ENCODE measurements at places on chromosomes 12 and 14.

GRCh38 chr12:47734725-47735480, 9.6 kb upstream of the ENDOU start:
- no peak for DNase-seq

DNA sequence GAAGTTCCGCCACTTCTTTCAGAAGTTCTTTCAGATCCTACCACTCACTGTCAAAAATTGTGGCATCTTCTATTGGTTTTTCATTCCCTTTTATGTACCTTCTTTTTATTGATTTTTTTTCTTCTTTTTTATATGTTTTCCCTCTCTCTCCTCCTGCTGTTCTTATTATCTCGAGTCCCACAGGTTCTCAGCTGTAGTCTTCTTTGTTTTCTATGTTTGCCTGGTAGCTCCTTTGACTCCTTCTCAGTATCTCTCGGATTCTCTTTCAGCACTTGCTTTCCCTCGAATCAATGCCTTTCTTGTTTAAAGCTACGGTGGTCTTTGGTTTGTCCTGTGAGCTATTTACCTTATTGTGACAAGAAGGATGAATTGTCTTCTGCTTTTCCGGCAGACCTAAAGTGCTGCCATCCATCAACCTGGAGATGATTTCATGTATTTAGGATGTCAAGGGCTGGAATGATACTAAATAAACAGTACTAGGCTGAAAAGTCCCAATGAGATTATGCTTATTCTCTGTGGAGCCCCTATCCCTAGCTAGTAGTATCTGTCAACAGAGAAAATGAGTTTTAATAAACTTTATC, 541.7 kb downstream of the NOVA1 start:
- no peak for DNase-seq

DNA sequence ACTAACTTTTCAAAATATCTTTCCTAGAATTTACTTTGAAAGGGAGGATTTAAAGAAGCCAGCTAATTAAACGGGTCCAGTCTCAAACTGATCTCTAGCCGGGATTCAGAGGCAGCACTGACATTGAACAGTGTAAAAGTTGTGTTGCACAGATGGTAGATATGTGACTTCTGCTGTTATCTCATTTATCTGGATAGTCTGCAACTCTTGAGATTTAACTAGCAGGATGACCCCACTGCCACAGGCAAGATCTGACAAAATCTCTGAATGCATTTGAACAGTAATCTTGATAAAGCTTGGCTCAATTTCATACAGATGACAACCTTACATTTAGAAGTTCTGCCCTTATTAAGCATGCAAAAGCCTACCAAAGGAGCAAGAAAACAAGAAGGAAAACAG, 138.0 kb upstream of the CPNE8 start:
- DNase-seq: no peak

DNA sequence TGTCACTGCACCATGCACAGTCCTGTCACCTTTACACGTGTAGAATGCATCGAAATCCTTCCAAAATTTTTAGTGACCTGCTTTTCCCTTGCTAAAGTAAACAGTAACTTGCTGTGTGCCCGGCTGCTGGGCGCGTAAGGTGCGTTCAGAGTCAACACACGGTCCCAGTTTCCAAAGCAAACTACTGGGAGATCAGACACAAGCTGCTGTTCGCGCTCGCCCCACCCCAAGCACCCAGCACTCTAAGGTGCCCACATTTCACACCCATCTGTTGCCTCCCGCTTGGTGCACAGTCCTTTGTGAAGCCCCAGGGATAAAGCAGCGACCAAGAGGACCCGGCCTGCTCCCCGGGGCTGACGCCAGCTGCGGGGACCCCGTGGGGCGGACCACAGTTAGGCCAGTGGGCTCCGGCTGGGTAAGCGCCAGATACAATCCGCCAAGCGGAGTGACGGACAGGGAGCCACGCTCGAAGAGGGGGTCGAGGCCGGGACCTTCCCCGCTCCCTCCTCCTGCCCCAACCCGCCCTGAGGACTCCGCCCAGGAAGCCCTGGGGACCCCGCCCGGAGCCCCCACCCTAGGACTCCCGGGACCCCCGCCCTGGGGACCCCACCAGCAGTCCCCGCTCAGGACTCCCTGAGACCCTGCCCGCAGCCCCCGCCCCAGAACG, 633 bp downstream of the STX2 start:
- DNase-seq: no peak

DNA sequence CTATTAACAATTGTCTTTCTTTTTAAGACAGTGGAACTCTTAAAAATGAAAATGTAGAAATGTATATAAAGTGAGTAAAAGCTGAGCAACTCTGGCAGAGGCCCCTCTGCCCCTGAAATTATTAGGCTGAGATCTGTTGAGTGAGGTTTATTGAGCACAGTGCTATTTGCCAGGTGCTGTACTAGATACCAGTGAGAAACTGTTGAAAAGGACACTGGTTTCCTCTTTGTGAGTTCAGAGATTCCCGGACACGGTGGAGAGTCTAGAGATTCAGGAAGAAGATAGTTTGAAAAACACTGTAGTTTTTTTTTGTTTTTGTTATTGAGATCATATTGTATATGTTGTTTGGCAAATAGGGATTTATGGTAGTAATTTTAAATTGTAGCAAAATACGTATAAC, 11.2 kb downstream of the ACVR1B start:
- no peak for DNase-seq

DNA sequence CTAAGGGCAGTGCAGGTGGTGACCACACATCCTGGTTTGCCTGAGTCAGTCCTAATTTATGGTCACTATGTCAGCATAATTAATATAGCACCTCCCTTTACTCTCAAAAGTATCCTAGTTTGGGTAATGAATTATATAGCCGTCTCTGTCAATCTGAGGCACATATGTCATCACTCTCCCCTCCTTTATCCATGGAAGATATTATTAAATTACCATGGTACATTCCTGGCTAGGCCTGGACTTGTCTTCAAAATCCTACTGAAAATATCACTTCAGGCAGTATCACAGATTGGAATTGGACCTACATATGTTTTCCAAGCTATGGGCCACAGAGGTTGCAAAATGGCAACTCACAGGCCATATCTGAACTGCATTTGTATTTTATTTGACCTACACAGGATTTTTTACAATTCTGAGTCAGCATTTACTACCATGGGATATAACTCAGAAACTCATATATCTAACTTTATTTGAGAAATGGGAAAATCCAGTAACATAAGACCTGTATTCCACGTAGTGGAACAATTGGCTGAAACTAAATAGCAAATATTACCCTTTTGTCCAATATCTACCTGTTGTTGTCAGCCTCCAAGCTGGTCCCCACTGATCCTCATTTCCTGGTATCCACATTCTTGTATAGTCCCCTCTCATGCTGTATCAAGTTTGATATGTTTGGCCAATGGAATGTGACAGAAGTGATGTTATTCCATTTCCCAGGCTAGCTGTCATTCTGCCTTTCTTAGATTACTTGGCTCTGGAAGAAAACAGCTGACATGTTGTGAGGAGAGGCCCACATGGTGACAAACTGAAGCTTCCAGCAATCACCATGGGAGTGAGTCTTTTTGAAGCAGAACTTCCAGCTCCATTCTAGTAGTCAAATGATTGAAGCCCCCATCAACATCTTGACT, 102.5 kb upstream of the MDM1 start:
- no peak for DNase-seq

- DNase-seq: no peak
Measured at GRCh38 chr12:39780411-39780912, 160.9 kb upstream of the ABCD2 start.

- no peak for DNase-seq
Measured at GRCh38 chr14:104795781-104796686, 486 bp upstream of the AKT1 start.

- no peak for DNase-seq
Measured at GRCh38 chr14:97641827-97642226, 844.6 kb downstream of the VRK1 start.

- no peak for DNase-seq
Measured at GRCh38 chr12:52122540-52122871, 43.0 kb downstream of the SMIM41 start.

DNA sequence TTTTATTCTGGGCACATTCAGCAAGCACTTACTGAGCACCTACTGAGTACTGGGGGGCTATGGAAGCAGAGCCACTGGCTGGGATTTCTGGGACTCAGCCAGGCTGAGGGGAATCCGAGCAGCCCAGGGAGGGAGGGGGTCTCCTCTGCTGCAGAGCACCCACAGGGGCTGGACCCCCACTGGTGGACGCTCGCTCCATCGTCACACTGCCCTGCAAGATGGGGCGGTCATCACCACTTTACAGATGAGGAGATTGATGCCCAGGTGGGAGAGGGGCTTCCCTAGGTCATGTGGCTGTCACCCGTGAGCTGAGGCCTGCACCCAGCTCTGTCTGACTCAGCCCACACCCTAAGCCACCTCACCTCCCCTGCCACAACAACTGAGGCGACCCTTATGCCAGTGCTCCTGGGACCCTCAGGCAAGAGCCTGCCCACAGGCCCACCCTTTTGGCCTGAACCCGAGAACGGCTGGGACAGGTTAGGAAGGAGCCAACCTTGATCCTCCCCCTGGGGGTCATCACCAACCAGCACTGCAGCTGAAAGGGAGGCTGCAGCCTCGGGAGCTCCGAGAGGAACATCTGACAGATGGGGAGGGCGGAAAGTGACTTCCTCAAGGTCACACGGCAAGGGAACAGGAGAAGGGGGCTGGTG, 74.4 kb downstream of the SERPINA3 start:
- DNase-seq: no peak

- DNase-seq: no peak
Measured at GRCh38 chr14:38280081-38280480, 24.2 kb upstream of the CLEC14A start.

- no peak for DNase-seq
Measured at GRCh38 chr14:101707863-101708620, 53.5 kb upstream of the PPP2R5C start.

- no peak for DNase-seq
Measured at GRCh38 chr14:72675126-72675525, 218.8 kb downstream of the DPF3 start.

DNA sequence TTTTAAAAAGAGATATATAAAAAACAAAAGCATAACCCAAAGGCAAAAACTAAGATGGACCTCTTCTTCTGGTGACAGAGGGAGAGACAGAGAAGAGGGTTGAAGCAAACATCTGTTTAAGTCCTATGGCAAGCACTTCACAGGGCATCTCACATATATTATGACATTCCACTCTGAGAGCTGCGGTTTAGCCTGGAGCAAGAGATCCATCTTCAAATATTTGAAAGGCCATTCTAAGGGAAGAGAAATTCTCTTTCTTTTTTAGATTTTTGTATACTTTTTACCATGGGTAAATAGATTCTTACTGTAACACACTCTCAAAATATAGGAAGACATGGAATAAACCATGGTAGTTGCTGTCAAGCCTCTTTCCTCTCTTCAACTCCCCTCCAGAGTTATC, 204.1 kb downstream of the GXYLT1 start:
- DNase-seq: no peak

DNA sequence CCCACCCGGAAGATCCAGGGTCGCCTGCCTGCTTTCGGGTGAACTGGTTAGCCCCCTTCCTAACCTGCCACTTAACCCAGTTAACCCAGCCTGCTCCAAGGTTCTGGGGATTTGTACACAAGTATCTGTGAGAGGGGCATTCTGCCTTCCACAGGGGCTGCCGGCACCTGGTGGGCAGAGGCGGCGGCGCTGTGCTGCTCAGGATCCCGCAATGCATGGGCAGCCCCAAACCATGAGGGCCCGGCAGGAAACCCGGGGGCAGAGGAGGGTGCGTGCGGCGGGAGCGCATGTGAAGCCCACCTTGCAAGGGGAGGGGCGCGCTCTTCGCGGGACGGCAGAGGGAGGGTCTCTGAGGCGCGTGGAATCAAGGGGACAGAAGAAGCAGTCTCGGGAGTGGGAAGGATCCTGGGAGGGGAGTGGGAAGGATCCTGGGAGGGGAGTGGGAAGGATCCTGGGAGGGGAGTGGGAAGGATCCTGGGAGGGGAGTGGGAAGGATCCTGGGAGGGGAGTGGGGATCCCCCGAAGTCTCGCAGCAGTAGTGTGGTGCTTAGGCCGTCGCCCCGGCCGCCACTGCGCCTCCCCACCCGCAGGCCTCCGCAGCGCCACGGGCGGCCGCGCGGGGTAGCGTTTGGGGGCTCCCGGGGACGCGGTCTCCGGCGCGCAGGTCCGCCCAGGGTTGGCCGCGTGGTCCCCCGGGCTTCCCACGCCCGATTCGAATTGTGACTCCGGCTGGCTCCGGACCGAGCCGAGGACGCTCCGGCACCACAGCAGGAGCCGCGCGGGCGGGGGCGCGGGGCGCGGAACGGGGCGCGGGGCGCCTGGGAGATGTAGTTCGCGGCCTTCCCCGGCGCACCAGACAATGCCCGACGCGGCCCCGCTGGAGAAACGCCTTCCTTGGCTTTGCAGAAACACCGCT, 4.9 kb upstream of the MTA1 start:
- no peak for DNase-seq

- DNase-seq: no peak
Measured at GRCh38 chr14:71089971-71090370, 182.7 kb downstream of the PCNX1 start.

DNA sequence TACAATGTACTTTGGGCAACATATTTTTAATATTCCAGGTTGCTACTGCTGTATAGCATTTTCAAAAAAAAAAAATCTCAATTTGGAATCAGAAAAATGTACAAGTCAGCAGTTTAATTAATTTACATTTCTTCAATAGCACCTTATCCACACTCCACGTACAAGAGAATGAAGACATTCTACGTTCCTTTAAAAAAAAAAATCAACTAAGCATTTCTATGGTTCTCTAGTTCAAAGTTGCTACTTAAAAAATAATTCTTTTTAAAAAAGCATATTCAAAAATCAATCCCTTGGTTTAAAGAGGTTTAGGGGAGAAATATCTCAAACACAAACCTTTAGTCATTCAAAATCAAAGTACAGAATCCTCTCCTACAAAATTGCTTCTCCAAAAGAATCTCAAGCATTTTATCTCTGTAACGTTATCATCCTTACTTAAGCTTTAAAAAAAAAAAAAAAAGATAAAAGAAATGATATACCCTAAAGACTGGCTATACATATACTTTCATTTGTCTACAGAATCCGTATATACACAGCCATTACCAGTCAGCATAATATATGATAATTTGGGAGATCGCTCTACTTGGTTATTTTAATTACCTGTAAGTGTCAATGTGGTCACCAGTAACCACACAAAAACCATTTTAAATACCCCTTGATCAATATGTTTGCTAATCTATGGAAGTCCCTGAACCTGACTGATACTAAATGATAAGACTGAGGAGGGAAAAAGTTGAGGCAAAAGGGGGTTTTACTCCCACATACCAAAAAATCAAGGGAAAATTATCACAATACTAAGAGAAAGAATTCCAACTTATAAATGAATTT, 2.7 kb downstream of the MED13L start:
- DNase-seq: no peak

DNA sequence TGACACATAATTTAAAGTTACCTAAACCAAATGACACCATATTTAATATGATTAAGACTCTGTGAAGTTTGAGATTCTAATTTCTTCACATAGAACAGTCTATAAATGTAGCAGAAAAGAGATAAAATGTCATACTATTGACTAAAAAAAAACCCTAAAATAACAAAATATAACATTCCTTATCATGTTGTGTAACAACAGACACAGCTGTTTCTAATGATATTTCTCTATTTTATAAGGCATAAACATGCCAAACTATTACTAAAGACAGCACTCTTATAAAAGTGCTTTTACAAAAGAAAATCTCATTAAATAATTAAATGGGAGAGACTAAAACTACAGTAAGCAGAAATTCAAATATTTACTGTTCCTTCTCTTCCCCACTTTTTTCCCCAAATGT, 49.4 kb downstream of the NOVA1 start:
- no peak for DNase-seq

Measured in T1000 (cell line).